CD4-positive, alpha-beta T cell treated with Interleukin-1 beta for 1 hour (primary cell): ENCODE measurements at places on chromosomes 12 and 14.

DNA sequence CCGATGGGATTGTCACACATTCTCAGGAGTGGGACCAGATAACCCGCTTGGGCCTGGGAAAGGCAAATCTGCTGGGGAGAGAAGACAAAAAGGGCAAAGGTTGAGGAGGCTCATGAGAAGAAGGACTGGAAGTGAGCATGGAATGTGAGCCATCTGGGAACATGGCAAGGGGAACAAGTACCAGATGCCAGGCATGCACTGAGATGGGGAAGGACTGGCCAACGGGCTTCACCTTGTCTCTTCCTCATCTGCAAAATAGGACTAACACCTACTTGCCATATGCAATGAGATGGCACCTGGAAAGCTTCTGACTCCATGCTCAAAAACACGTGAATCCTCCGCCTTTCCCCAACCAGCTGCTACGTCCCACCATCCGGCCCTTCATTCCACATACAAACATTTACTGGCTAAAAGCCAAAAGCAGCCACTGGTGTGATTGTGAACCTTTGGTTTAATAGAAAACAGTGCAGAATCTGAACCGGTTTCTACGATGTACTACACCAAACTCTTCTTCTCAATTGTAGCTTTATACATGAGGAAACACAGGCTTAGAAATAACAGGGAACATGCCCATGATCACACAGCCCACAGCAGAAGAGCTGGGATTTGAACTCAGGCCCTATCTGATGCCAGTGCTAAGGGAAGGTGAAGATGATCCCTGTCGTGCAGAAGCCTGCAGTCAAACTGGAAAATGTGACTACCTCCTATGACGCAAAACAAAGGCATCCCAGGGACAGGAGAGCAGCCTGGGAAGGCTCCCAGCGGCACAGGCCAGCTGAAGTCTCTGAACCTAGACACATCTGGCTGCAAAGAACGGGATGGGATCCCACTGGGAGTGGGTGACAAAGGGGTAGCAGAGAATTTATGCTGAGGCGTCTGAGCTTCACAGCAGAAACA lies 112.1 kb downstream of the TTC7B start:
- DNase-seq, result no peak

DNA sequence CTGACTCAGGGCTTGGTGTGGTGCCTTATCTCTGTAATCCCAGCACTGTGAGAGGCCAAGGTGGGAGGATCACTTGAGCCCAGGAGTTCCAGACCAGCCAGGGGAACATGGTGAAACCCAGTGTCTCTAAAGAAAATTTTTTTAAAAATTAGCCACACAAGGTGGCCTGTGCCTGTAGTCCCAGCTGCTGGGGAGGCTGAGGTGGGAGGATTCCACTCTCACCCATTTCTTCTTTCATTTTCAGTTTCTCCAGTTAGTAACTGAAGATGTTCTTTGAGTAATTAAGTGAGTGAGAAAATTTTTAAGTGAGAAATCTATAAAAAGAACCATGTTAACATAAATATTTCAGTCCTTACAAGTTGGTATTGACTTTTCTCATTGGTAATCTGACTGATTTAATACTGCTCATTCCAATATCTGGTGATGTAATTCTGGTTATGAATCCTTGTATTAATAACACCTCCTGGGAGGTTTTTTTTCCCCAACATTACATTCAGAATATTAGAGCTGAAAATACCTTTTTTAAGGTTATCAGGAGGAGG lies 6.1 kb downstream of the METTL3 start:
- peak; percentile 32 for DNase-seq

- DNase-seq, result no peak
These were observed 29.4 kb downstream of the ITPR2 start for GRCh38 chr12:26803552-26803951.

- no peak for DNase-seq
These were observed 169.4 kb upstream of the PLEKHG7 start for GRCh38 chr12:92533280-92533890.

GRCh38 chr14:32559048-32559447 lies 229.9 kb downstream of the AKAP6 start:
- DNase-seq, result no peak

- DNase-seq, result no peak
These were observed 119.9 kb upstream of the NCOR2 start for GRCh38 chr12:124687174-124687902.

GRCh38 chr12:75437564-75437963 lies 43.0 kb upstream of the GLIPR1 start:
- DNase-seq, result peak; percentile 37

DNA sequence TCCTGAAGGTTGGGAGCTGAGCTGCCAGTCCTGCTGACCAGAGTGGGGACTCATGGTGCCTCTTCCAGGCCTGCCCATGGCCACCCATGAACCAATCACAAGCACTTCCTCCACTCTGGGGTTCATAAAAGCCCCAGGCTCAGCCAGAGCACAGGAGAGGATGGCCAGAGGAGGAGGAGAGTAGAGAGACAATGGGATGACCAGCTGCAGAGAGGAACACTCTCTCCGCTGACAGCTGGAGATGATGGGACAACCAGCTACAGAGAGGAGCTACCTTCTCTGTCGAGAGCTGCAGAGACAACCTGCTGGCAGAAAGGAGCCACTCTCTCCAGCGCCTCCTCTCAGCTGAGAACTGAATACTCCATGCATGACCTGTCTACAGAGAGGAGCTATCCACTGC lies 886.1 kb downstream of the BCL11B start:
- no peak for DNase-seq

DNA sequence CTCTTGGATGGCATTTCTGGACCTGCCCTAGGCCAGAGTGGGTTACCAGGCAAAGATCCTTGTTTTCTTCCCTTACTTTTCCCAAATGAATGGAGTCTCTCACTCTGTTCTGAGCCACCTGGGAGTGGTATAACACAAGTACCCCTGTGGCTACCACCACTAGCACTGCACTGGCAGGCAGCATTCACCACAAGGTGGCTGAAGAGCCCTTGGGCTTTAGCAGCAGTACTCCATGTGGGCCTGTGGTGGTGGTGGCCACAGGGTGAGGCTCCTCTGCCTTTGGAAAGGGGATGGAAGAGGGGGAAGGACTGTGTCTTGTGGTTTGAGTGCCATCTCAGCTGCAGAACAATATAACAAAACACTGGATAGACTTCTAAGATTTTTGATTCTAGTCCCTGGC lies 38.1 kb upstream of the LMNTD1 start:
- DNase-seq, result no peak

DNA sequence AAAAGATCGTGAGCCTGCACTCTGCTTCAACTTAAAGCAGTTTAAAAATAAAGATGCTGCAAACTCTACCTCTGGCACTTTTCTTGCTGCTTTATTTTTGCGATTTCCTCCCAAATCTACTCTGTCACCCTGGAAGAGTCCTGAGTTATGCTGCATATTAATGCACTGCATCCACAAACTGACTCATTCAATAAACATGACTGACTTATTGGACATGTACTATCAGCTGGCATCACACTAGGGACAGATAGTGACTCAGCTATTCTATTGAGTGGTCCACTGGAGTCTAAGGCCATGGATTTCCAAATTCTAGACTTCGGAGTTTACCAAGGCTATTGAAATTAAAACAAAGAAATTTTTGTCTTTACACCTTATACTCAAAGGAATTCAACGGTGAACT lies 90.7 kb upstream of the PTPRR start:
- no peak for DNase-seq

DNA sequence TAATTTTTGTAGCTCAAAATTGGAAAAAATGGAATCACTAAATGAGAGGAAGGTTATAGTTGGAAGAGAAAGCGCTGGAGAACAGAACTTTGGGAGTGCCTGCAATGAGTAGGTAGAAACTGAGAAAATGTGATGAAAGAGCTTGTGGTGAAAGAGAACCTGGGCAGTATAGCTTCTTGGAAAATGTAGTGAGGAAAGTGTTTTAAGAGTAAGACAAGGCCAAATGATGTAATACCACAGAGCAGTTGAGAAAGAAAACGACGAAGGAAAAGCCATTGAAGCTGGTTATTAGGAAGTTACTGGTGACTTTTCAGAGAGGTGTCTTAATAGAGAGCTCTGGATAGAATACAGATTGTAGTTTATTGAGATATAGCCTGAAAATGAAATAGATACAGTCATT lies 255.3 kb downstream of the AEBP2 start:
- no peak for DNase-seq

GRCh38 chr12:115470526-115470925 lies 786.6 kb upstream of the TBX3 start:
- DNase-seq, result no peak

DNA sequence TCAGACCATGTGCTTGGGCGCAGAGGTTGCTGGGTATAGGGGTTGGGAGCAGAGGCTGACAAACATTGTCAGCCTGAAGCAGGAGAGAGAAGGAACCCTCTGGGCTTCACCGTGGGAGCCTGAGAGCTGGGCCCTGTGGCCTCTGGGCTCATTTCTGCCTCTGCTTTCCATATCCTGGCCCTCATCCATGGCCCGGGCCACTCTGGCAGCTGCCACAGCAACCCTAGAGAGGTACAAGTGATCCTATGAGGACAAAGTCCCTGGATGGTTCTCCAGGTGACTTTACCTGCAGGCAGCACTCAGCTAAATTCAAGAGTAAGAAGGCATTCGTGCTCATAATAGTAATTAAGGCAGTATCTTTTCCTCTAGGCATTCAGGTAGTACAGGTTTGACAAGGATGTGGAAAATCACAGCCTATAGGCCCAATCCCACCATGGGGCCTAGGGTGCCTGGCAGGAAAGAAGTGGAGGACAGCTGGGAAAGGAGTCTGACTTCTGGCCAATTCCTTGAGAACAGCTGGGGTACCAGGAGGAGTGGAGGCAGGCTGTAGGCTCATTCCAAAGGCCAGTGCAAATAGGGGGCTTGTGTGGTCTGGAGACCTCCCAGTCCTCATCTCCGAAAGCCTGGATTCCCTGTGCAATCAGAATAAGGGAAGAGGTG lies 3.6 kb upstream of the TTC7B start:
- DNase-seq, result no peak

DNA sequence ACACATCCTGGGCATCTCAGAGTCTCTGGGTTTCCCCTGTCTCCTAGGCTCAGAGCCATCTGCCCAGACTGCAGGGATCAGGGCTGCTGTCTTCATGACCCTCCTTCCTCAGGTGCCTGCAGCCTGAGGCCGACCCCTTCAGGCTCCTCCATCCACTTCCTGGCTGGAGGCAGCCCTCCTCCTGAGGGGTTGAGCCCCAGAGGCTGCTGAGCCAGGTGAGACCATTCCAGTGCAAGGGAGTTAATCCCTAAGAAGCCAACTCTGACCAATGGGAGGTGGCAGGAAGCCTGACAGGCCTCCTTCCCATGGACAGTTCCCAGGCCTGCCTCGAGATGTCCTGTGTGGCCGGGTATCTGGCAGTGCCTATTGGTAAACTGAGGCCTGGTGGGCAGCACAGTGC lies 8.4 kb upstream of the PPP4R4 start:
- DNase-seq, result no peak

DNA sequence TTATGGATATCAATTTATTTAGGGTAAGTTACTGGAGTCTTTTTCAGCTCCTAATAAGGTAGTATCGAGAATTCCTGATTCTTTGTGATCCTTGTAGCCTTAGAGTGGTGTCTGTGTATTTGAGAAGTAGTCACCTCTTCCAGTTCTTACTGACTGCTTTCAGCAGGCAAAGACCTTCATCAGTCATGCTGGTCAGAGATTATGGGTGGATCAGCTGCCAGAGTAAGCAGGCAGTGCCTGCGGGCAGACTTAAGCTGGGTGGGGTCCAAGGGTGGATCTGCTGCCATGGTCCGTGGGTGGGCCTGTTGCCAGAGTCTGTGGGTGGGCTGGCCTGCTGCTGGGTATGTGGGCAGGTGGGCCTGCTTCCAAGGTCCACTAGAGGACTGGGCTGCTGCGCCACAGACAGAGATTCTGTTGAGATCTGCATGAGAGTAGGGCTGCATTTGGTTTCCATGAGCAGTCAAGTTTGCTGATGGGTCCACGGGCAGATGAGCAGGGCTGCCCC lies 188.7 kb downstream of the ANO2 start:
- no peak for DNase-seq

DNA sequence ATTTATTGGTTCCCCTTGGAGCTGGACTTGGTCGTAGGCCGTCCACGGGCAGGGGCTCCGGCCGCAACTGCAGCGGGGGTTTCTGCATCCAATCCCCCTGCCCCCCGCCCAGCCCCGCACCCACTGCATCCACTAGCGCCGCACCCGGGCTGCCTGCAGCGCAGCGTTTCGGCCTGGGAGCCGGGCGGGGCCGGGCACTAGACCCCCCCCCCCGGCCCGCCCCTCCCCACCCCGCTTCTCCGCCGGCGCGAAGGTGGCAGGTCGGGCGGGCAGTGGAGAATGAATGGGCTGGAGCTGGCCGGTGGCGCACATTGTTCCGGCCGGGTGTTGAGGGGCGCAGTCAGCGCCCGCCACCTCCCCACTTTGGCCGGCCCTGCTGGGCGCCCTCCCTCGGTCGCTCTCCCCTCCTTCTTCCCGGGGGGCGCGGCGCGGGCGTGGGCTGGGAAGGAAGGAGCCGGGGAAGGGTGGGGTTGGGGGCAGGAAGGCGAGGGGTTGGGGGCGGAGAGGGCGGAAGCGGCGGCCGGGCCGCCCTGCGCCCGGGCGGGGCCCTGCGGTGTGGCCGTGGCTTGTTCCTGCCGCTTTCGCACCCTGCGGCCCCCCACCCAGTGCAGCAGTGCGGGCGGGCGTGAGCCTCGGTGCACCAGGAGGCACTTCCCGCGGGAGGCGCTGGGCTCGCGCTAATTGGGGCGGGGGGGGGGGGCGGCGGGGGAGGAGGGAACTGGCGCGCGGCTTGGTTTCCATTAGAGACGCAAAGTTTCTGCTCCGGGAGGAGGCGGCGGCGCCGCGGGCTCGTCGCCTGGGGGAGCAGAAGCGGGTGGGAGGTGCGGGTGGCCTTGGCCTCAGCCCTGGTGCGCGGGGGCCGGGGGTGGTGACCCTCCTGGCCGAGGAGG lies 841 bp downstream of the CALM1 start:
- peak; percentile 73 for DNase-seq

DNA sequence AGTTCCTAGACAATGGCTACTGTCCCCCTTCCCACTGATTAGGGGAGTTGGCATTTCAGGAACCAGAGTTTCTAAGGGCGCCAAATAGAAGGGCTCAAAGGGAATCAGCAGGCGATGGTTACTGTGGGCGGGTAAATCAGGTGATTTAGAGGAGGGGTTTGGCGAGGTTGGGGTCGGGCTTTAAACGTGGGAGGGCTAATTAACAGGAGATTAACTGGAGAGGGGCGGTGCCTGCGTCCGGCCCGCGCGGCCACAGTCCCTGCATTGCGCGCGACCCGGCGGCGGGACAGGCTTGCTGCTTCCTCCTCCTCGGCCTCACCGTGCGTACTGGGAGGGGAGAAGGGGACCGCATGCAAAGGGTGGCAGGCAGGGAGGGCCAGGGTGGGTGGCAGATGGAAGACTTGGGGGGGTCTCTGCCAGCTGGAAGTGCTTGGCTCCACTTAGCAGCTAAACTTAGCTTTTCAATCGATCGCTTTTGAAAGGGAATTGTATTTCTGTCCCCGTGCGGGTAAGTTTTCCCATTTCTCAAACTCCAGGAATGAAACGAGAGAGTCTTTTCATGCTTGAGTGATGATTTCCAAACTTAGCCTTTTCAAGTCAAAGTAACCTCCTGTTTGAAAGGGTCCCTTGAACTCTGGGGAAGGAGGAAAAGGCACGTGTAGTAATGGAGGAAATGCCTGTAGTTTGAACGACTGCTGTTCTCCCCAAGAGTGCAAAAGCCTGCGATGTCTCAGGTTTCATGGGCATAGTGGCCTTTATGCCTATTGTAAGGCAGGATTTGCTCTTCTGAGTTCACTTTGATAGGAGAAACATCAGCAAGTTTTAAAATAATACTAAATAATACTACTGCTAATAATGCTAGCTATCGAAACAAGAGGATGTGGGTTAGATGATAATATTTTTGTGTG lies at the start of gene MGST1:
Gene MGST1, plus strand, starts transcription at position 255 of the 908 bp plus-strand sequence. CDS start 6,608 bp downstream, outside the sequence.
- DNase-seq, result peak; percentile 8

GRCh38 chr12:102993537-102993936 lies 36.1 kb downstream of the ASCL1 start:
- no peak for DNase-seq

GRCh38 chr14:55807053-55807880 lies 227.3 kb downstream of the KTN1 start:
- DNase-seq, result peak; percentile 73
